Stimulated activated CD4-positive, alpha-beta T cell treated with anti-CD3 and anti-CD28 coated beads, TNF-alpha, amount 100 ng/mL, for 4 hours (primary cell): ENCODE measurements at places on chromosomes 11 and 22.

DNA sequence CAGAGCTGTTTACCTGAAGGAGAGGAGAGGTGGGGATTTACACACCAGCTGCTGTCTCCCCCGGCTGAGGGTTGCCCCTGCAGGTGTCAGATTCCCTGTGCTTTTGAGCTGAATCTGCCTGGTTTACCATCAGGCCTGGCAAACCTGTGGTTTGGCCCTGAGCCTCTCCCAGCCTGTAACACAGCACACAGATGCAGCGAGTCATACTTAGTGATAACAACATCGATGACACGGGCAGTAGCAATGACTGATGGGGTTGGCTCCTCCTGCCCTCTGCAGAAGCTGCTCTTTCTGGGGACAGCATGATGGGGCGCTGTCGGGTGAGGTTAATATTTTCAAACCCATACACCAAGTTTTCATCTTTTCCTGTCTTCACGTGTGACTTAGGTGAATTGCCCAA is 380.0 kb upstream of the B3GAT1 start:
- DNase-seq, result no peak

DNA sequence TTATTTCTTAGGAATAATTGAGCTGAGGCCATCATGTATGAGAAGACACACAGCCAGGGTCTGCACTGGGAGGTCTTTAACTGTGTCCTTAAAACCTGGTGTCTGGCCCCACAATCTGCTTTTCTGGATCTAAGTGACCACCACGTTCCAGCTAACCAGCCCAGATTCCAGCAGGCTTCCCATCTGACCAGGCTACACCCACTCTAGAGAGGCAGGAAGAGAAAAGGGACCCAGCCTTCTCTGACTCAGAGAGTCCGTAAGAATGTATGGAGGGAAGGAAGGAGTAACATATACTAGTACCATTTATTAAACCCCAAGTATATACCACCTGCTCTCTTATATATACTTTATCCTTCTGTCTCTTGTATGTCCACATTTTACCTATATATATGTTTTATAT is 80.1 kb downstream of the LDLRAD3 start:
- DNase-seq, result no peak

GRCh38 chr11:69461272-69461962 is 20.0 kb upstream of the LINC01488 start:
- DNase-seq, result no peak

GRCh38 chr11:10930972-10931760 is 73.3 kb upstream of the ZBED5 start:
- peak; percentile 39 for DNase-seq

DNA sequence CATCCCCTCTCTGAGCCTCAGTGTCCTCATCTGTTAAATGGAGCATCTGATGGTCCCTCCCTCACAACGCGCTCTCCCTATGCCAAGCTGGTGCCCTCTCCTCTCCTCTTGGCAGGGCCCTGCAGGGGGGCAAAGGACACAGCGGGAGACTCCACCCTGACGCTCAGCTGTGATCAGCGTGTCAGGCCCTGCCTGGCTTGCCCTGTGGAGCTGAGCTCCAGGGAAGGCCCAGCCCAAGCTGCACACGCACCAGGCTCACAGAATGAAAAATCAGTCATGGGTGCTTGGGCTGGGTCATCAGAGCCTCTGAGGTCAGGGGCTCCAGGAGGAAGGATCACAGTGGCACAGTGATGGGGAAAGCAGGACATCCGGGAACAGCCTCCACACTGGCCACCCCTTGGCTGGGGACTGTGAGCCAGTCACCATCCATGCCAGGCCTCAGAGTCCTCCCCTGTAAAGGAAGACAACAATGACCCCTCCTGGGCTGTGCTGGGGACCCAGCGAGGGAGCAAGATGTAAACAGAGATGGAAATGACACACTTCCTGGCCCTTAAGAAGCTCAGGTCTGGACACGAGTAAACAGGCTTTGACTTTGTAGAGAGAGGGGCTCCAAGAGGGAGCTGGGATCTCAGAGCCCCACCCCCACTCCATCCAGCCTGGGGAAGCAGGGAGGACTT is 36.6 kb downstream of the RPL3 start:
- no peak for DNase-seq

GRCh38 chr11:134417871-134418840 is 6.1 kb upstream of the B3GAT1 start:
- DNase-seq, result no peak

GRCh38 chr22:33921525-33922348 is 1.5 kb upstream of the LARGE1 start:
- DNase-seq, result no peak

DNA sequence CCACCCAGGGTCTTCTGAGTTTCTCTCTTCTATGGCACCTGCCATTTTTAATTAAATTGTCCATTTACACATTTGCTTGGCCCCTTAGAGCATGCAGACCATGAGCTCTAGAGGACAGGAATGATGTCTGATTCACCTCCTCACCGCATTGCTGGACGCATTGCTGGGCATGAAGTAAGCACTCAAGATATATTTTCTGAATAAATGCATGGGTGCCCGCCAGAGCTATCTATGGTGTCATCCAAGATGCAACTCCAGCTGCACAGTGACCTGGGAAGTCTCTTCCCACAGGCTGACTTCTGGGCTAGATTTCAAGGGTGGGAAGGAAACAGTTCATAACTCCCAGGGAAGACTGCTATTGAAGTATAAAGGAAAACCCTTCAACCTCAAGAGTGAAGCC is 66.6 kb upstream of the ASPHD2 start:
- no peak for DNase-seq

- DNase-seq, result no peak
These were observed 23.9 kb upstream of the RBM4B start for GRCh38 chr11:66701432-66702240.

- DNase-seq, result no peak
These were observed 7.3 kb downstream of the RGL4 start for GRCh38 chr22:23698094-23698493.

DNA sequence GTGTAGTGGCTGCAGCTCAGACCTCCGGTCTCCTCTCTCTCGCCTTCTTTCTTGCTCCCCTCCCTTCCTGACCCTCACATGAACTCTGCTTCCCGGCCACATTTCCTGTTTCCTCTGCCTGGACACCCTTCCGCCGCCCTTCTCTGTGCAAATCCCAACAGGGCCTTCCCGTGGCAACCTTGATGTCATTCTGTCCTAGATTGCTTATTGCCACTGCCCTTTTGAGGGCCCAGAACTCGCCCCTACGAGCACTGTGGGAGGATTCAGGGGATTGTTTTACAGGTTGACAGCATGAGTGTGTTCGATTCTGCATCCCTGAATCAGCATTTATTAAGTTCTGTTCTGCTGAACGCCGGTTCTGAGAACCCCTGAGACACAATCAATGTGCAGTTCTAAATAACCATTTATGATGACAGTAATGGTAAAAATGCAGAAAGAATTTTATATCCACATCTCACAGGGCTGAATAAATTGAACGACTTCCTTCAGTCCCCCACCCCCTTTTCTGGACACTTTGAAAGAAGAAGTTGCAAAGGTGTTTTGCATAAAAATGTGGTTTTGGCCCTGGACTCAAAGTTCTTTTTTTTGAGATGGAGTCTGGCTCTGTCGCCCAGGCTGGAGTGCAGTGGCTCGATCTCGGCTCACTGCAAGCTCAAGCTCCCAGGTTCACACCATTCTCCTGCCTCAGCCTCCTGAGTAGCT is 6.4 kb downstream of the BATF2 start:
- DNase-seq, result no peak

DNA sequence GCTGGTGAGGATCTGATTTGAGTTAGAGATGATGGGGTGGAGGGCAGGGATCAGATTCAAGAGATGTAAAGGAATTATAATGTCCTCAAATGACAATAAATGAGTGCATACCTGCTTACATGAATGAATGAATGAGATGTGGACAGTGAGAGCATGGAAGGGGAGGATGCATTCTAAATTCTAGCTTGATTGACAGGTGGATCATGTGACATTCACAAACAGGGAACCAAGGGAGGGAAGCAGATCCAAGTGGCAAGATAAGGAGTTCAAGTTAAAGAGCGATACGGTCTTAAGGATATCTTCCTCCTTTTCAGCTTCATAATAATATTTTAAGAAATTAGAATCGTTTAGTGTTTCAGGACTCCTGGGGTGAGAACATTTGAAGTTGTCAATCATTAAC is 170.5 kb upstream of the TBCEL start:
- DNase-seq, result no peak

- DNase-seq, result no peak
These were observed 369.4 kb downstream of the TBC1D22A start for GRCh38 chr22:47131632-47132427.

GRCh38 chr11:11533057-11533456 is 88.7 kb downstream of the GALNT18 start:
- no peak for DNase-seq

DNA sequence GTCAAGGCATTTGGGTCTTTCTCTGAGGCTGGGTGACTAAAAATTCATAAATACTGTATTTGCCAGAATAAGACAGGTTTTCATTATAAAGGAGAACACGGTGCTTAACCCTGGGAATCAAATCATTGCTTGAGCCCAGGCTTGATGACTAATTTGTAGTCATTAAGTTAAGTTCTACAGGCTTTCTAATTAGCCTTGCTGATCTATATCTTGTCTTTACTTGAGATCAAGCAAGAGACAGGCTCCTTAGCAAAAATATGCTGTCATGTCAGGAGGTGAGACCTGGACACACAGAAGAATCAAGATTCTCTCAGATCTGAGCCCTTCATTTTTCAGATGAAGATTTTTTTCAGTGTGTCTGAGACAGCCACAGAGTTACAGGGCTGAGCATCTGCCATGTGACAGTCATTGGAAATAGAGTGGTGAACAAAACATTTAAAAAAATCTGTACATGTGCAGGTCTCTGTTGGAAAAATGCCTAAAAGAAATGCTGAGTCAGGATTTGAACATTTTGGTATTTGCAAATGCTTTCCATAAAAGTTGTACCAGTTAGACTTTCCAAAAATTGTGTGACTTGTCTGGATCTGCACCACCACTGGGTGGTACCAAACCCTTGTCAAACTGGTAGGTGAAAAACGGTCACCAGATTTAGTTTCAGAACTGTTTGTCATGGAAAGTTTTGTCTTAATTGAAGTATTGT is 14.6 kb downstream of the ACAT1 start:
- no peak for DNase-seq

DNA sequence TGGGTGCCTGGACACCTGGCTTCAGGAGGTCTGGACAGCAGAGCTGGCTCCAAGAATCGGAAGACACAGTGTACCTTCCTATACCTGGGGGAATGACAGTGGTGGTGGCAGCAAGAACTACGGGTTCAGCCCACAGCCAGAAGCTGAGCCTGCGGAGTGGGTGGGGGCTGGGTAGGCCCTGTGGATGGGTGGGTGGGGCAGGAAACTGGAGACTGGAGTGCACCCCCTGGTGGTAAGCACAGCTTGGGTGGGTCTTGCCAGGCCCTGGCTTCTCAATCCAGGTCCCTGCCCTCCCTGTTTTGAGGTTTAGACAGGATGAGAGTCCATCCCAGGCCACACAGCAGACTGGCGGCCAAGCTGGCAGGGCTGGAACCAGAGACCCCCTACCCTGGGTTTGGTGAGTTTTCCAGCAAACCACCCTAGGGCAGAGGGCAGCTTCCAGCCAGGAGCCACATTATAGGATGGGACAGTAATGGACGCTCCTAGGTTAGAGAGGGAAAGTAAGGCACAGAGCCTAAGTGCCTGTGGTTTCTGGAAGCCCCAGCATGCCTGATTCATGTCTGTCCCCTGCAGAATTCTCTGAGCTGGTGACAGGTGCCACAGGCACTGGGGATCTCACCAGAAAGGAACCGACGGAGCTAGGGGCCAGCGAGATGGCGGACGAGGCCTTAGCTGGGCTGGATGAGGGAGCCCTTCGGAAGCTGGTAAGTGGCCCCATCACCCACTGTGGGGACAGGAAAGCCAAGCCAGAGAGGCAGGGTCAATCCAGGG is 1.7 kb downstream of the SMTN start:
- peak; percentile 52 for DNase-seq

GRCh38 chr22:23164091-23164490 is 16.2 kb upstream of the BCR start:
- DNase-seq, result no peak

GRCh38 chr11:83293457-83293774 is 7.2 kb upstream of the CCDC90B start:
- DNase-seq, result no peak

GRCh38 chr11:45676522-45677095 is 11.2 kb upstream of the CHST1 start:
- no peak for DNase-seq

DNA sequence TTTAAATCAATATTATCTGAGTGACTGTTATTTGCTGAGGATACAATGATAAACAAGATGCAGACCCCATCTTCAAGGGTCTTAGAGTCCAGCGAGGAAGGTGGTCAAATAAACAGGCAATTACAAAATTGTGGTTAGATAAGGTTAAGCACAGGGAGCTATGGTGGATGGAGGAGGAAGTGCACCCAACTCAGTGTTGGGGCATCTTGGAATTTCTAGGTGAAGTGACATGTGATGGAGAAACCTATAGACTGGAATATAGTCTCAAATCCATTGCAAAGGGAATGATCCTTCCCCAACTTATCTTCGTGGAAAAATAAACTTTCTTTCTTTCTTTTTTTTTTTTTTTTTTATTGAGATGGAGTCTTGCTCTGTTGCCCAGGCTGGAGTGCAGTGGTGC is 3.4 kb upstream of the PTPRJ start:
- no peak for DNase-seq

DNA sequence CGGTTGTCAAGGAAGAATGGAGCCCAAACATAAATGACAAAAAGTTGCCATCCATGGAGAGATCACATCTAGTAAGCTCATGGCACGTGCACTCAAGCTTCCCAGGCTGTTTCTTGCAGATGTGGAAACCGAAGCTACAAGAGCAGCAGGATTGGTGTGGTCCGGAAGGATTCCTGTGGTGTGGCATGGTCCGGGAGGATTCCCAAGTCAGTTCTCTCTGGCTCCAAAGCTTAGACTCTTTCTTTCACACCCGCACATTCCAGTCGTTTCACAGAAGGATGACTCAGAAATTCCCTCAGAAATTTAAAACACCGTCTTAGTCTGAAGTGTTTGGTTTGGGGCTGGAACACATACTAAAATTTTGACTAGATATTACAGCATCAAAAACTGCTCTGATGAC is 78.0 kb upstream of the DRD2 start:
- DNase-seq, result no peak

DNA sequence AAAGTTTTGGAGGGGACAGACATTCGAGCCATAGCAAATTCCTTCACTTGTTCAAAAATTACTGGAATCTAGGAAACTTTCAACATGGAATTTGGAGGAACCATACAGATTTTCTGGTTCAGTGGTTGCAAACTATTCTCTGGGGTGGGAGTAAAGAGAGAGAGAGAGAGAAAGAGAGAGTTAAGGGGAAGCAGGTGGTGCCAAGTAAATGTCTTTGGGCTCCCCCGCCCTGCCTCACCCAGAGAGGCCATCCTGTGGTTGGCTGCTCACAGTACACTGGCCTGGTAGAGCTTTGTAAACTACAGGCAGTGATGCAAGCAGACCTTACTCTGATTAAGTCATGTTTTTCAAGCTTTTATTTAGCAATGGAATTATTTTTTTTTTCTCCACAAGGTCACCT is 82.6 kb downstream of the ADAMTS15 start:
- no peak for DNase-seq

DNA sequence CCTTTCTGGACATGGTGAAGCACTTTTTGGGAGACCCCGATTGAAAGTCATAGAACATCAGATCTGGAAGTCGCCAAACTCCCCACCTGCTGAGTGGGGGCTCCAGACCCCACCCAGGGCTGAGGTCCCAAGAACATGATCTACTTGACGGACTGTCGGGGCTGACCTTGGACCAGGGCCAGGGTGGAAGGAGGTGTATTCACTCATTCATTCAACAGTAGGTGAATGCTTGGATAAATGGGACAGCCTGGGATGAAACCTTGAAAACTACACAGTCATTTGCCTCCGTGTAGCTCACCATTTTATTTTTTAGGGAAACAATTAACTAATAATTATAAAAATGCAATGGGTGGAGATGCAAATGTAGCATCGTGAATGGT is 629.0 kb downstream of the BRD1 start:
- DNase-seq, result no peak

- DNase-seq, result no peak
These were observed 678.6 kb upstream of the ANO5 start for GRCh38 chr11:21514316-21514715.
